ENCODE measurements at places on chromosomes 4 and X.

- no peak for DNase-seq
Measured at GRCh38 chr4:146186596-146186995, 11.1 kb downstream of the LSM6 start.

DNA sequence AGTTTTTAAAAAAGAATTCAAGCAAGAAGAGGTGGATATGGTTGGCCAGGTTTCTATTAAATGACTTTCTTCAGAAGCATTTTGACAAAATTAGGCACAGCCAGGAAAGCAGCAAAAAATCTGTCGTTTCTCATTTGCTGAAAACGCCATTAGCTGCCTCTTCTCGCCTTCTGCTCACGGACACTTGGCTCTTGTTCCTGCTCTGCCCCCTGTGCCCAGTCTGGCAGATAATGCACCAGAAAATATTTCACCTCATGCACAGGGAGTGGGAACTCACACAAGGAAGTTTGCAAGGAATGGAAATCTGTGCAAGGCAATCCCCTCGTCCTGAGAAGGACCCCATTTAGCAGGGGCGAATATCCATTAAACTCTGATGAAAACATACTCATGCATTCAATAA lies 260.0 kb downstream of the PACRGL start:
- no peak for DNase-seq

DNA sequence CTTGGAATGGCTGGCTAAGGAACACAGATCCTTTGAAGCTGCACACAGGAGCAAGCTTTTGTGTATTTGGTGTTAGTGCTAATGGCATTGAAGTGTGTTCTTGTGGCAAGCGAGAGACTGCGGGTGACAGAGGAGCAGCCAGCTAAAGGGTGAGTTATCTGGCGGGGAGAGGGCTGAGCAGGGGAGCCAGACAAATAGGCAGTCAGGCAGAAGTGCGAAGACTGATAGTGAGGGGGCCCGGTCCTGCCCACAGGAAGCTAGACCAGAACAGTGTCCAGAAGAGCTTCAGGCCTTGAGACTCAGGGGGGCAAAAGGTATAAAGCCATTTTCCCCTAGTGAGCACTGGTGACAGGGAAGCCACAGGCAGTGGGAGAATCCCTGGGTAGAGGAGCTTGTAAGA lies 49.6 kb upstream of the MAMLD1 start:
- DNase-seq: no peak

DNA sequence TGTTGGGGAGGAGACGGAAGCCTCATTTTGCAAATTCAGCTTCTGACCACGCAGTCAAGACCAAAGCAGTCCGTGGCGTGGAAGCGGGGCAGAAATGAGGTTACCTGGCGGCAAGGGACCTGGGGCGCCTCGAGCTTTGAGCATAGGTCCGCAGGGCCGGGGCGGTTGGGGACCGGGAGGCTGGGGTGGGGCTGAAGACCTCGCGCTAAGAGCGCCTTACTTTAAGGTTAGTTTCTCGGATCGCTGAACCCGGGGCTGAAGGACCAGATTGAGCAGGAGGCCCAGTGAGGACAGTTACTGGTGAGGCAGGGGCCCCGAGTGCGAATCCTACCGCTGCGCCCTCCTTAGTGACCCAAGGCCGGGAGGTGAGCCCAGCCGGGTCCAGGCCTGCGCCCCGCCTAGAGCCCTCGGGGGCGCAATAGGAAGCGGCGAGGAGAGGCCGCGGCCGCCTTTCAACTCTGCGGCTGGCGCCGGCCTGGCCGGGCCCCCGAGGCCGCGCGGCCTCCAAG lies 7.5 kb downstream of the MSX1 start:
- DNase-seq: no peak

GRCh38 chr4:8422327-8422726 lies 18.2 kb downstream of the ACOX3 start:
- DNase-seq: no peak

GRCh38 chr4:141099326-141099725 lies 33.9 kb downstream of the RNF150 start:
- no peak for DNase-seq

GRCh38 chr4:65597697-65598096 lies 72.6 kb downstream of the EPHA5 start:
- no peak for DNase-seq

DNA sequence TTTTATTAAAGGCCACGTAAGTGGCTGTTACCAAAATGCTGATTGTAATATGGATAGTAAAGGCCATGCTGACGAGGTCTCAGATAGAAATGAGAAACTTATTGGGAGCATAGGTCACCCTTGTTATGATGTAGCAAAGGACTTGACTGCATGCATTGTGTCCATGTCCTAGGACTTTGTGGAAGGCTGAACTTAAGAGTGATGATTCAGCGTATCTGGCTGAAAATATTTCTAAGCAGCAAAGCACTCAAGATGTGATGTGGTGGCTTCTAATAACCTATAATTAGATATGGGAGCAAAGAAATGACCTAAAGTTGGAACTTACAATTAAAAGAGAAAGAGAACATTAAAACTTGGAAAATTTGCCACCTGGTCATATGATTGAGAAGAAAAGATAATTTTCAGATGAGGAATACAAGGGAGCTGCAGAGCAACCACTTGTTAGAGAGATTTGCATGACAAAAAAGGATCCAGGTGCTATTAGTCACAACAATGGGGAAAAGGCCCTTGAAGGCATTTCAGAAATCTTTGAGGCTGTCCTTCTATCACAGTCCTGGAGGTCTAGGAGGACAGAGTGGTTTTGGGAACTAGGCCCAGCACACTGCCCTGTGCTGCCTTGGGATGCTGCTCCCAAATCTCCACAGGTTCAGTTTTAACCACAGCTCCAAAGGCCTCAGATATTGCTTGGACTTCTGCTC lies 793.7 kb upstream of the LCORL start:
- DNase-seq: no peak

DNA sequence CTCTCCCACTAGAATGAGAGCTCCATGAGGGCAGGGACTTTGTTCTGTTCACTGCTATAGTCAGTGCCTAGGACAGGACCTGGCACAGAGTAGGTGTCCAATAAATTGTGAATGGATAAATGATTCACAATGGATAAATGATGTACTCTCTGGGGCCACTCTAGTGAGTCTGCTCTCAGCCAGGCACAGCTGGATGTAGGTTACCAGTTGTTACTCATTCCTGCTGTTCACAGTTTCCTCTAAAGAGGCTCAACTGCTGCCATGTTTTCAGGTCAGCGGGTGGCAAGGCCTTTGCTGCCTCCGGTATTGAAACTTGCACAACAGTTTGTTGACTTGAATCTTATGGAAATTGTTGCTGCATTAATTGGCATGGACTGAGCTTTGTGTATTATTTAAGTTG lies 99.1 kb downstream of the NHSL2 start:
- DNase-seq: no peak

GRCh38 chr4:38865445-38865844 lies 2.2 kb upstream of the FAM114A1 start:
- no peak for DNase-seq

DNA sequence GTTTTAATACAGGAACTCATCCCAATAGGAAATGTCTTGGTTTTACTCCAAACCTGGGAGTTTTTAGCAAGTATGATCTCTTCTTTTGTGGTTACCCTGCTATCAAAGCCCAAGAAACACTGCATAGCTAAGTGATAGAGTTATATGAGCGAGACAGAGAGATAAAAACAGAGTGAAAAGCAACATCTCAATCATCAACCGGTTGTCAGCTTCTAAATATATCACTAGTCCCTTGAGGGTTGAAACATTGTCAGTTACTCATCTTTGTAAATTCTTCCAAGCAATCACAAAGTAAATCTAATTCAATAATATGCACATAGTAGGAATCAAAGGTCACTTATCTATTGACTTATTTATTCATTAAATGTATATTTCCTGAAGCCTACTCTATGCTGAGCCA lies 483.9 kb downstream of the IDS start:
- DNase-seq: no peak

DNA sequence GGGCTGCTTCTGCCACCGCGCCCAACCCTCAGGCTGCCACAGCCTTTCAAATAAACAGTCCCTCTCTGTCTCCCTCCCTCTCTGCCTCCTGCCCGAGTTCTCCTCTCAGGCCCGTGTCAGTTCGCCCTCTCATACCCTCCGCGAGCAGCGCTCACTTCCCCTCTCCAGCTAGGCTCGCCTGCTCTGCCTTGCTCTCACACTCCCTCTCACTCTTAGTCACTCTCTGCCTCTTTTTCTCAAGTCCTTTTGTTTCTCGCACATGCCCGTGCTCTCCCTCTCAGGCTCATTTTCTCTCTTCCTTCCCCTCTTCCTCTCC lies 3.2 kb downstream of the EFNB1 start:
- no peak for DNase-seq

DNA sequence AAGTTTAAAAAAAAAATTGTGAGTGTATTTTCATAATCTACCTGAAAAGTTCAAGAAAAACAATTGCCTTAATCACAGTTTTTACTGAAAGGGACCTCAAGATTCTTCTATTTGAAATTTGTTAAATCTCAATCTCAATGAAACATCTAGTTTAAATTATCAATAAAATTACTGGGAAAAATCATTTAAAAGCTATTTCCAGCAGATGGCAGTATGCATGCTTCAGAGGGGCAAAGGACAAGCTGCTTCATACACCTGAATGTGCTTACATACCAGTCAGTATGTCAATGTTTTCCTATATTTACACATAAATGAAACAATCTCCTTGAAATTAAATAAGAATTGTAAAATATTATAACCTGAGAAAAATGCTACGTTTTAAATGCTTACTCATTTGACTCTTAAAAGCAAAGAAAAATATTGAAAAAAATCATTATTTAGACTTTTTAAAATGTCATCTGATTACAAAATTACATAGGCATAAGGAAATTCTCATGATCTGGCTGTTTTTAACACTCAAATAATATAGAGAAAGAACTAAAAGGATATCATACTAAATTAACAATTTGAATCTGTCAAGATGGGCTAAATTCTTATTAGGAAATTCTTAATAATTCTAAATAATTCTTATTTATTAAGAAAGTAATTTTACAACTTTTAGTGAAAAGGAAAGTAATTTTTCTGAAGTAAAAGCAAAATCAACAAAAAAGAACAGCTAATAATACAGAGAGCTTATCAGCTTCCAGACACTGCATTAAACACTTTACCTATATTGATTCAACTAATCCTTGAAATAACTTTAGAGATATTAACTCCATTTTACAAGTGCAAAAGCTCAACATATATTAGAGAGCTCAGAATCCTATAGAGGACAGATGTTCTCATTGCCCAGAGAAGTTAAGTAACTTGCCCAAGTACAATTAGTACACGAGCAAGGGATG lies 242.1 kb downstream of the ADAMTS3 start:
- no peak for DNase-seq

DNA sequence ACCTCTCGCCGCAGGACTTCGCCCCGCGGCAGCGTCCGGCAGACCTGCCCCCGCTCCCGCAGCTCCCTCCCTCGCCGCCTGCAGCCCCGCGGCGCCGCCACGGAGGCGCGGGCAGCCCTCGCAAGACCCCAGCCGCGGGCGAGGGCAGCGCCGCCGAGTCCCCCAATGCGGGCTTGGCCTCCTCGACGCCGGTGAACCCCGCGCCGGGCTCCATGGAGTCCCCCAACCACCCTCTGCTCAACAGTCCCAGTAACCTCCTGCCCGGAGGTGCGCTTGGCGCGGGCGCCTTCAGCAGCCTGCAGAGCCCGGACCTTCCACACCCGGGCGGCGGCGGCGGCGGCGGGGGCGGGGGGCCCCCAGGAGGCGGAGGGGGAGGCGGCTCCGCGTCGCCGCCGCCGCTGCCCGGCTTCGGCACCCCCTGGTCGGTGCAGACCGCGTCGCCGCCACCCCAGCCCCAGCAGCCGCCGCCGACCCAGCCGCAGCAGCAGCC lies 1.2 kb downstream of the CPEB2 start:
- DNase-seq: peak; percentile 81

GRCh38 chr4:27791640-27792039 lies 931.0 kb downstream of the STIM2 start:
- no peak for DNase-seq

DNA sequence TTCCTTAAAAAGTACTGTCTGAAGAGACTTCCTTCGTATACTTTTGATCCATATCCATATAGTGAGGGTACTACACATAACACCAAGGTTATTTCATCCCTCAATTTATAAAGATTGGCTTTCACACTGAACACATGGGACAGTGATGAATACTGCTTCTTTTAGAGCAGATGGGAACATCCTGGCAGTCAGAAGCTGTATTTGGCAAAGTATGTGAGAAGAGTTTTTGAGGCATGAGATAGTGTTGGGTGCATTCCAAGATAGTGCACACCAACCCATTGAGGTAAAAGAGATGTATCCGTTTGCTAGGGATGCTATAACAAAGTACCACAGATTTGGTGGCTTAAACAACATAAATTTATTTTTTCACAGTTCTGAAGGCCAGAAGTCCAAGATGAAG lies 141.1 kb downstream of the MOSPD2 start:
- DNase-seq: no peak

DNA sequence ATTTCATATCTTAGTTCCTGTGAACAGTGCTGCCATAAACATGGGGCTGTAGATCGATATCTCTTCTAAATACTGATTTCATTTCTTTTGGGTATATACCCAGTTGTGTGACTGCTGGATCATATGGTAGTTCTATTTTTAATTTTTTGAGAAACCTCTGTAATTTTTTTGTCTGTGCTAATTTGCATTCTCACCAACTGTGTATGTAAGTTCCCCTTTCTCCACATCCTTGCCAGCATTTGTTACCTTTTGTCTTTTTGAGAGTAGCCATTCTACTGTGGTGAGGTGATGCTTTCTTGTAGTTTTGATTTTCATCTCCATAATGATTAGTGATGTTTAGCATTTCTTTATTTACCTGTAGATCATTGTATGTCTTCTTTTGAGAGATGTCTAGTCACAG lies 2086.5 kb upstream of the TENM3 start:
- DNase-seq: no peak

DNA sequence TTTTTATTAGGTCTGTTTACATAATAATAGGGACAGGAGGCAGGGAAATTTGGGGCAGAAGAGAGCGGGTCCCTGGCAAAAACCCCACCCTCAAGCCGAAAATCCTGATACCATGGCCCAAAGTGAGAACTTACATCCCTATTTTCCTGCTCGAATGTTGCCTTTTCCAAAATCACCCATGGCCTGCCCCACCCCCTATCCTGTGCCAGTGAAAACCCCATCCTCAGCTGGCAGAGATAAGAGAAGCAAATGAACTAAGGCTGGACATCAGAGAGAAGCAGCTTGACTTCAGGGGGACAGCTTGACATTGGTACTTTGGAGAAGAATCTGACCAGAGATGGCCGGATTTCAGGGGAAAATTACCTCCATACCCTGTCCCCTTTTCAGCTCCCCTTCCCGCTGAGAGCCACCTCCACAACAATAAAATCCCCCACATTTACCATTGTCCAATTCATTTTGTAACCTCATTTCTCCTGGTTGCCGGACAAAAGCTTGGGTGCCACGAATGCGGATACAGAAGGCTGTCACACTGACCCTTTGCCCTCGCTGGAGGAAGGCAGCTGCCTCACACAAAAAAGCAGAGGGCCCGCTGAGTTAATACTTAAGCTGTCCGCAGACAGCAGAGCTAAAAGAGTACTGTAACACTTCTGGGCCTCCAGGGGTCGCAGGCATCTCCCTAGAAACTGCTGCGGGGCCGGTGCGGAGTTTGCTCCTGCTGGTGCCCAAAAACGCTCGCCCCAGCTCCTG lies 196.2 kb downstream of the SNCA start:
- no peak for DNase-seq

All from NCI-H1417 (cell line).